Renal cortical epithelial cell (primary cell): ENCODE measurements at places on chromosomes 12 and 14. TPM values are rescaled to one million over a fixed set of nuclear protein-coding genes. Genes with fewer than 3 reads are reported as not detected.

Gene EFS
- total RNA-seq, result 0.17 and 0.50 TPM in 2 replicates

- DNase-seq, result no peak
Observed at GRCh38 chr14:32255789-32256188, 52.7 kb upstream of the RNU6-8 start.

- DNase-seq, result peak; percentile 49
Observed at GRCh38 chr12:93979189-93979588, 169.2 kb upstream of the PLXNC1 start.

Gene ZDHHC17
- 46.4 and 56.2 TPM in 2 replicates for total RNA-seq

Gene MSI1
- 0.15 TPM in 1 of 2 replicates, not detected in the other for total RNA-seq

DNA sequence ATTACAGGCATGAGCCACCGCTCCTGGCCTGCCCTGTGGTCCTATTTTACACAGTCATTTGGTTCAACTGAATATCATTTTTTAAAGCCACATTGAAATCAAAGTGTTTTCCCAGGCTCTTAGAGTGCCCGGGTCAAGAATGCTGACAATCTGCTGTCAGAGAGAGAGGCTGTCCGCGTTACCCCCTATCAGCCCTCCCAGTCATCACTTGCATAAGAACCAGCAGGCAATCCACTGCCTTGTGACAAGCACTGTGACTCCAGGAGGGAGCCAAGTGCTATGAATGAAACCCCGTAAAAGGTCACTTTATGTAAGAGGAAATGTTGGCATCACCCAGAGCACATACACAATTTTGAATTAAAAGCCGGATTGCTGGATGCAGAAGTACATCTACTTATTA, 13.5 kb downstream of the PHLDA1 start:
- DNase-seq, result peak; percentile 88

DNA sequence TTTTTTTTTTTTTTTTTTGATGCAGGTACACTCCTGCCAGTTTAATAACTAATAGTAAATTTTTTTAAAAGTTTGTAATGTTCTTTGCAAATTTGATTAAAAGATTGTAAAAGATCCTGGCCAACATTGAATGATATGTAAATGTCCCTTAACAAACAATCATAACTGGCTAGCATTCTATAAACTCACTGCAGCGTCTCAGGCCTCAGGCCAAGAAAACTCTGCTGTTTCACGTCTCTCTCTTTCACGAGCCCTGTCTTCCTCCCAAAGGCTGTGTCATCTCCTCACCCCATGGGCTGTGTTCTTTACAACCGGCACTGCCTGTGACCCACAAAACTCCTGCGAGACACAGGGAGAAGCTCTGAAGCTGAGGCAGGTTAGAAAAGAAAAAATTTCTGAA, 103.3 kb downstream of the NUAK1 start:
- no peak for DNase-seq

- peak; percentile 33 for DNase-seq
Observed at GRCh38 chr14:68552602-68553001, 240.3 kb downstream of the ZFP36L1 start.

DNA sequence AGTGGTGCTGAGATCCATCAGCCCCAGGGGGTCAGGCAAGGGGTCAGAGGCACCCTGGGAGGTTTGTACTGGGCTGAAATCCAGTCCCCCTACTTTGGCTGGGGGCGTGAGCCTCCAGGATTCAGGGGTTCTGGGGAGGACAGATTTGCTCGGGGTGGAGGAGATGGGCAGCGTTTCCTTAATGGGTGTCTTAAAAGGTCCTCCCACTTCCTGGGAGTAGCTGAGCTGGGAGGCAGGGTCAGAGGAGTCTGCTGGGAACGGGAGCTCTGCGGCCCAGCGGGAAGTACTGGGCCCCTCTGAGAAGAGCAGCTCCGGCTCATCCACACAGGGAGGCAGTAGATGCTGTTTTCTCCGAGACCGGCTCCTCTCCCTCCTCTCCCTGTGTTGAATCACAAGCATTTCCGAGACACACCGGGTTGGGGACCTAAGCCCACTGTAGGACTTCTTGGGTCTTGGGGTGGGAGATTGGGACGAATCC, 2.1 kb upstream of the TEX52 start:
- no peak for DNase-seq

GRCh38 chr14:65387628-65388027, 24.9 kb upstream of the FUT8 start:
- DNase-seq, result no peak

GRCh38 chr14:104816616-104816884, 15.6 kb downstream of the ZBTB42 start:
- no peak for DNase-seq

- DNase-seq, result peak; percentile 98
Observed at GRCh38 chr12:64088431-64089349, 133.4 kb downstream of the KICS2 start.

Gene NRXN3
- total RNA-seq, result 1.2 and 2.9 TPM in 2 replicates

GRCh38 chr14:104660597-104660996, 28.8 kb upstream of the INF2 start:
- DNase-seq, result no peak

DNA sequence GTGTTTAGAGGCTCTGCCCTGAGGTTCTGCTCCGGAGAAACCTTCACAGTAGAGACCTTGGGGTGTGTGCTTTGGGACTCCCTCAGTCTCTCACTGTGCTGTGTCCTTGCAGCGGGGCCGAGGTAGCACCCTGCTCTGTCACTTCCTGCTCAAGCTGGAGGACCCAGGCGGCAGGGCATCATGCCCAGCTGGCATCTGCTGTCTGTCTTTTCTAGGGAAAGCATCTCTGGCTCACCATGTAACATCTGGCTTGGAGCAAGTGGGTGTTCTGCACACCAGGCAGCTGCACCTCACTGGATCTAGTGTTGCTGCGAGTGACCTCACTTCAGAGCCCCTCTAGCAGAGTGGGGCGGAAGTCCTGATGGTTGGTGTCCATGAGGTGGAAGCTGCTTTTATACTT, 124.5 kb downstream of the ESRRB start:
- DNase-seq, result no peak

GRCh38 chr12:5272018-5272785, 159.7 kb upstream of the NTF3 start:
- no peak for DNase-seq
